ENCODE measurements at places on chromosomes 3 and 15. TPM values are rescaled to one million over a fixed set of nuclear protein-coding genes. Genes with fewer than 3 reads are reported as not detected.

Gene BCL2A1
- total RNA-seq = not detected

Gene ANKRD63
- total RNA-seq = 8.4 TPM

Gene MCF2L2
- 0.31 TPM for total RNA-seq

GRCh38 chr3:123799544-123800361, 84.4 kb downstream of the MYLK start:
- DNase-seq = no peak

GRCh38 chr3:119579366-119580066, at the start of gene ADPRH:
ADPRH (plus strand) TSS chr3:119579492; CDS start chr3:119582170, 2,678 bp downstream.
- DNase-seq = peak; percentile 70

GRCh38 chr3:149628957-149629670, 28.7 kb downstream of the WWTR1 start:
- no peak for DNase-seq

GRCh38 chr3:78143000-78143399, 1103.1 kb downstream of the ROBO2 start:
- DNase-seq = no peak

DNA sequence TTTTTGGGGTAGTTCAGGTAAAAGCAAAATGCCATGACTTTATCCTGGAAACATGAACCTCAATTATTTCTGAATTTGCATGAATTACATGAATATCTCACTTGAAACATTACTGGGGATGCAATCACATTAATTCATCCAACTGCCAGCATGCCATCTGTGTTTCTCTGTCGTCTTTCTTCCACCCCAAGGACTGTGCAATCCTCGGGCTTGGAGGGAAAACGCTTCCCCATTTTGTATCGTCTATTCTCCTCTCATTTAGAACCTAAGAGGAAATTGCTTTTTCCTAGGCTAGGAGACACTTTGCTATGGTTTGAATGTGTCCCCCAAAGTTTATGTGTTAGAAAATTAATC, 109.4 kb downstream of the SQOR start:
- DNase-seq = no peak

- no peak for DNase-seq
These were observed 33.1 kb downstream of the ARIH2 start for GRCh38 chr3:48951764-48952163.

DNA sequence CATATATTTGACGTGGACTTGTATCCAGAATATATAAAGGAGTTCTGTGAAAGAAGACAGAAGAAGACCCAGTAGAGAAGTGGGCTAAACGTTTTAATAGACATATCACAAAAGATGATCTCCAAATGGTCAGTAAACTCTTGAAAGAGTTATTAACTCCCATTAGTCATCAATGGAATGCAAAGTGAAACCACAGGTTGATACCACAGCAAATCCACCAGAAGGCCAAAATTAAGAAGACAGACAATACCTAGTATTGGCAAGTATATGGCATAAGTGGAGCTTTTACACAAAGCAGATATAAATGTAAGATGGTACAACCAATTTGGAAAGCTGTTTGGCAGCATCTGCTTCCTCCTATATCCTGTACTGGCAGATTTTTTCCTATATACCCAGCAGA, 6.0 kb downstream of the SPATA16 start:
- no peak for DNase-seq

DNA sequence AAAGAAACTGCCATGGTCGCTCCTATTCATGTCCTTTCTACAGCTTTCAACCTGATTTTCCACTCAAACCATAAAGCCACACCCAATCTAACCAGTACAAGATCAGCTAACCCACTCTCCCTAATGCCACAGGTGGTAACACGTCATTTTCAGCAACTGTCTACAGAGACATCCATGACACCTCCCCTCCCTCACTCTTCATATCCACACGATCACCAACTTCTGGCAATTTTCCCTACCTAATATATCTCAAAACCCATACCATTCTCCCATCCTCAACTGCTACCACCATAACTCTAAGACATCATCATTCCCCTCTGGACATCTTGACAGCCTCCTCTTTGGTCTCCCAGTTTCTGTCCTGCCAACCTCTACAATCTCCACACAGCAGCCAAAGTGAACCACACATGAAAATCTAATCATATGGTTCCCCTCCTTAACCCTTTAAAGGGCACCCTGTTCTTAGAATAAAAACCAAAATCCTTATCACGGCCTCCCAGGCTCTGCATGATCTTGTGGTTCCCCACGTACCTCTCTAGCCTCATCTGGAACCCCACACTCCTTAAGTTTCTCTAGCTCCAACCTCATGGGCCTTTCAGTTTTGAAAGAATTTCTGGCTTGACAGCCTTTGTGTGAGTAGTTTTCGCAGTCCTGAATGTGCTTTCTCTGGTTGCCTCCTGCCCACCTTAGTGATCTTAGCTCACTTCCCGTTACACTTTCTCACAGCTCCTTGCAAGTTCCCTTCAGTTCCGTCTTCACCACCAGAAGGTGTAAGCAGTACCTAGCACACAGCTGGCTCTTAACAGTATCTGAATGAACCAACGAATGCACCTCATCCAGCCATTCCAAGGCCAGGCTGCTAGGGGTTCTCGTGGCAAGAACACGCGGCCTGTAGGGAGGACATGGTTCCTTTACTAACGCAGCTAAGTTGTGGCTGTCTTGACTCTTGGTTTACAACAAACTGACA, 33.4 kb downstream of the SPINK8 start:
- no peak for DNase-seq

- no peak for DNase-seq
These were observed 23.8 kb downstream of the TICRR start for GRCh38 chr15:89599021-89599420.
